Activated CD8-positive, alpha-beta memory T cell treated with anti-CD3 and anti-CD28 coated beads, Interleukin-2, amount 50 U/mL, for 4 hours (primary cell): ENCODE measurements at places on chromosomes 2 and 18.

DNA sequence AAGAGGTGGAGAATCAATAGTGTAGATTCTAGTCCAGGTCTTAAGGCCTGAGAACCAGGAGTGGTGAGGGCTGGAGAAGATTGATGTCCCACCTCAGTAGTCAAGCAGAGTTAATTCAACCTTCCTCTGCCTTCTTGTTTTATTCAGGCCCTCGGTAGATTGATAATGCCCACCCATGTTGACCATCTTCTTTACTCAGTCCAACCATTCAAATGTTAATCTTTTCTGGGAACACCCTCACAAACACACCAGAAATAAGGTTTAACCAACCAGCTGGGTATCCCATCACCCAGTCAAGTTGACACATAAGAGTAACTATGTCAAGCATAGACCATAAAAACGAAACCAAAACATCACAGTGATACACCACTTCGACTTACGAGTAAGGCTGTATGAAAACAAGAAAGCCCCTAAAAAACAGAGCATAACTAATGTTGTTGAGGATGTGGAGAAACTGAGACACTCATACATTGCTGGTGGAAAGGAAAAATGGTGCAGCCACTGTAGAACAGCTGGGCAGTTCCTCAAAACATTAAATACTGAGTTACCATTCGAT, 57.5 kb downstream of the SLC35F5 start:
- DNase-seq, result no peak

DNA sequence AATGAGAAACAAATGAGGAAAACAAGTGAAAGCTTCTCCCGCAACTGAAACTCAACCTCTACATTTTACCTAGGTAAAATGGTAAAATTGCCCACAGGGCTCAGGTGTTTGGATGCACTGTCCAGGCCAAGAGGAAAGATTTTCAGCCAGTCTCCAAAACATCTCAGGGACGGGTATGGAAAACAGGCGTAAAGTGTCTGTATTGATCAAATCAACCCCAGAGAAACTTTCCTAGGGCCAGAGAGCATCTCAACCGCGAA, 361 bp upstream of the HAT1 start:
- no peak for DNase-seq

DNA sequence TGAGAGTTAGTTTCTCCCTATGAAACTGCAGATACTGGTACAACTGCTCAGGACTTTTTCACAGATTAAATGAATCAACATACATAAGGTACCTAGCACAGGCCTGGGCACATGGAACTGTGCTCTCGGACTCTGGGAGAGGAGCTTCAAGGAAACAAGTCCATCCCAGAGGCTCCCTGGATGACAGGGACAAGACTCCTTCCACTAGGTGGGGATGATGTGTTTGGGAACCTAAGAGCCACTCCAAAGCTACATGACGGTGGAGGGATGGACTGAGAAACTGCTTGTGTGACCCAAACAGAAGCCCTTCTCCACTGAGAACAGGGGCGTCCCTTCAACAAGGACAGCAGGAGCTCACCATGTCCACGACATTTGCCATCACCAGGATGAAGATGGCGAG, 37.1 kb downstream of the CENPO start:
- no peak for DNase-seq

- DNase-seq, result no peak
Measured at GRCh38 chr18:54161267-54161666, 63.2 kb downstream of the MBD2 start.

- DNase-seq, result no peak
Measured at GRCh38 chr2:120935339-120936313, 200.0 kb downstream of the GLI2 start.

DNA sequence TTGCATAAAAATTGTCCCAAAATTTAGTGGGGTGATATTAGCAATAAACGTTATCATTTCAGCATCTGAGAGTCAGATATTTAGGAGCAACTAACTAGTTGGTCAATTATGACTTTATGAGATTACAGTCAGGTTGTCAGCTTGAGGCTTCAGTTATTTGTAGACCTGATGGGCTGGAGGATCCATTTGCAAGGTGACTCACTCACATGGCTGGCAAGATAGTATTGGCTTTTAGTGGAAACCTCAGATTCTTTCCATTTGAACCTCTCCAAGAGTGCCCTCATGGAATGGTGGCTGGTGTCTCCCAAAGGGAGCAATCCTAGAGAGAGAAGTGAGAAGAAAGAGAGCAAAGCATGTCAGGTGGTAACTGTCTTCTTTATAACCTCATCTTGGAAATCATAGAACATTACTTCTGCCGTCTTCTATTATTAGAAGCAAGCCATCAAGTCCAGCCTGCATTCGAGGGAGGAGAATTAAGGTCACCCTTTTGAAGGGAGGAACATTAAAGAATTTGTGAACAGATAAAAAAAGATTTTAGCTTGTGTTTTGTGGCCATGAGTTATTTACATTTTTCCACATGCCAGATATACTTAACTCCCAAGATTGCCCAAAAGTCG, 92.5 kb downstream of the HAUS1 start:
- DNase-seq, result no peak

DNA sequence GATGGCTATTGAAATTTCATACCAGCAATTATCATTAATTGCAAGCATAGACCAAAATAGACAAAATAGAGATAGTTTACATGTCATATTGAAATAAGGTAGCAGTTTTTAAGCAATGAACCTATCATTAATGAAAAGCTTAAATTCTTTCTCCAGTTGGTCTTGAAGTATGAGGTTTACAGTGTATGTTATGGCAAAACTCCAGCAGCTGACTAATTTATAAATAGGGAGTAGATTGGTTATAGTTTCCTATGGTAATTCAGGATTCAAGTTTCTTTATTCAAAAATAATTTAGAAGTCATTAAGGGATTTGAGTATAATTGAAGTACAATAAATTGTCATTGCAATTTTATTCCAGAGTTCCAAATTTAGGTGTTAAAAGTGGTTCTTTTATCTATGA, 69.6 kb upstream of the COL5A2 start:
- no peak for DNase-seq

DNA sequence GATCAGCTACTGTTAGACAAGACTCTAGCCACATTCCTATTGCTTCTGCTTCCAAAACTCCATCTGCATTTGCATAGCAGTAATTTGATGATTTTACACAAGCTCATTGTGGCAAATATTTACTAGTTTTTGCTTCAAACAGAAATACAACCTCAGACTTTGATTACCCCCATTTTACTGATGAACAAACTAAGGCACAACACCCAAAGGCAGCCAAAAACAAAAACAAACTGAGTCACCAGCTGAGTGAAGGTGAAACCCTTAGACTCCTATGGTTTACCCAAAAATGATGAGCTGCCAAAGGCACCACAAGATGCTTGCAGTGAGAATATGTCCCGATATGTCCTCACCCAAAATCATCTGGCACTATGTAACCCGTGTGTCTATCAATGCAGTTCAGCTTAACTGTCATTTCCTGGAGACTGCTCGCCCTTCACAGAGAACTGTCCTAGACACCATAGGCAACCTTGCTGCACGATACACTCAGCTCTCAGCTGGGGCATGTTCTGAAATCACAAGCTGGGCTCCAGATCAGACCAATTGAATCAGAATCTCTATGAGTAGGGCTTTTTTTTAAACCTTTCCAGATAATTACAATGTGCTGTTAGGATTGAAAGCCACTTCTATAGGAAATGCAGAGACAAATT, 4.1 kb upstream of the EVA1A start:
- DNase-seq, result no peak

GRCh38 chr2:58228299-58228698, 12.8 kb downstream of the FANCL start:
- DNase-seq, result no peak

- no peak for DNase-seq
Measured at GRCh38 chr2:171835386-171835785, 58.7 kb downstream of the SLC25A12 start.

DNA sequence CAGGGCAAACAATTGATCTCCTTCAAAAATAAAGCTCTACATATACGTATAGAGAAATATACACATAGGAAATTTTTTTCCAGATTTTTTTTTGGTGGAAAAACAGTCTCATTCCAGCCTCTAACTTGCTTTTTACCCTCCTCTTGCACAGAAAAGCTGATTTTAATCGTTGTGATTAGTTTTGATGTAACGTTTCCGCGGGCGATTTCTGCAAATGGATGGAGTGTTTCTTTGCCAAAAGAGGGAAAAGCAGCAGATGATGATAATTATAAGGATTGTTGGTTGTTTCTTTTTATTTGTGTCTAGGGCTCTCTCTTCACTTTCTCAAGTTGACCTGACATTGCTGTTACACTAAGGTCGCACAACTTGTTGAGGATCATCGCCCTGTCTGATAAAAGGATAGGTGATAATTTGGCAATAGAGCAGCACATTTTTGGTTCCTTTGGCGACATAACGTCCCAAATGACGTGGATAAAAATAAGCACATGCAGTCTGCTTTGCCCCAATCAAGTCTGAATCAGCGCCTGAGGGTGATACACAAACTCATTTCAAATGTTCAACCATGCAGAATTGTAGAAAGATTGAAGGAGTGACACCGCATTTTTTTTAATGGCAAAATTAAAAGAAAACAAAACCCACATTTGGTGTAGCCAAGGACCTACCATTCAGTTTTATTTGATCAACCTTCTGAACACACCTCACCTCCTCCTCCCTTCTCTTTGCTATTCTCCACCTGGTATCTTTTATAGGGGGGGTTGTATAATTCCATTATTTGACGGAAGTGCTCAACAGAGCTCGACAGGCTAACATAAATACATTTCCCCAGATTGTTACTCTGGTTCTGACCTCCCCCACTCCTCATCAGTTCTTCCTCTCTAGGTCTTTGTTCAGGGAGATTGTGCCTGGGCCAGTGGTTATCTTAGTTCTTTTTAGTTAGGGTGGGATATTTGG, 109.6 kb upstream of the KCTD1 start:
- no peak for DNase-seq

DNA sequence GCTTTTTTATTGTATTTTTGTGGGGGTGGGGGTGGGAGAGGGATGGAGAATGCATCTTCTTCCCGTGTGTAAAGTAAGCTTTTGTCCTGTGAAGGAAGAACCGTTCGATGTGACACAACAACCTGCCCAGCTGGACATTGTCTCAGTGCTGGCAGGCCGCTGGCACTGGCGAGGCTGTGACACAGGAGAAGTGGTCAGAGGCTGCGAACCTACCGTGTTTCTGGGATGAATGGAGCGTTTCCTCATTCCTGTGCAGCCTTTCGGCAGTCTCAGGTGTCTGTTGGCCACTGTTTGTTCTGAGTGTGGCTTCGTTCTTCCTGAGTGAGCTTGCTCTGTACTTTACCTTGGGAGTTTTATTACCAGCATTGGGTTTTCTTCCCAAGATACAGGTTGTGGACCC, 8.0 kb downstream of the RAMP1 start:
- DNase-seq, result no peak

DNA sequence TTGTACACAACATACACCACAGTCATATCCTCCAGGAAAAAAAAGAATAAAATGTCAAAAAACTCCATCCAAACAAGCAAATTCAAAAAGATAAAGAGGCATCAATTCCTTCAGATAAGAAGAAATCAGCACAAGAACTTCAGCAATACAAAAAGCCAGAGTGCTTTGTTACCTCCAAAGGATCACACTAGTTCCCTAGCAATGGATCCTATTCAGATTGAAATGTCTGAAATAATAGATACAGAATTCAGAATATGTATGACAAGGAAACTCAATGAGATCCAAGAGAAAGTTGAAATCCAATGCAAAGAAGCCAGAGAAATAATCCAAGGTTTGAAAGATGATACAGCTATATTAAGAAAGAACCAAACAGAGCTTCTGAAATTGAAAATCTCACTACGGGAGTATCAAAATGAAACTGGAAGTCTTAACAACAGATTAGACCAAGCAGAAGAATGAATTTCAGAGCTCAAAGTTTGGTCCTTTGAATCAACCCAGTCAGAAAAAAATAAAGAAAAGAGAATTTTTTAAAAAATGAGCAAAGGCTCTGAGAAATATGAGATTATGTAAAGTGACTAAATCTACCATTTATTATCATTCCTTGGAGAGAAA, 80.6 kb downstream of the TRABD2A start:
- DNase-seq, result no peak

DNA sequence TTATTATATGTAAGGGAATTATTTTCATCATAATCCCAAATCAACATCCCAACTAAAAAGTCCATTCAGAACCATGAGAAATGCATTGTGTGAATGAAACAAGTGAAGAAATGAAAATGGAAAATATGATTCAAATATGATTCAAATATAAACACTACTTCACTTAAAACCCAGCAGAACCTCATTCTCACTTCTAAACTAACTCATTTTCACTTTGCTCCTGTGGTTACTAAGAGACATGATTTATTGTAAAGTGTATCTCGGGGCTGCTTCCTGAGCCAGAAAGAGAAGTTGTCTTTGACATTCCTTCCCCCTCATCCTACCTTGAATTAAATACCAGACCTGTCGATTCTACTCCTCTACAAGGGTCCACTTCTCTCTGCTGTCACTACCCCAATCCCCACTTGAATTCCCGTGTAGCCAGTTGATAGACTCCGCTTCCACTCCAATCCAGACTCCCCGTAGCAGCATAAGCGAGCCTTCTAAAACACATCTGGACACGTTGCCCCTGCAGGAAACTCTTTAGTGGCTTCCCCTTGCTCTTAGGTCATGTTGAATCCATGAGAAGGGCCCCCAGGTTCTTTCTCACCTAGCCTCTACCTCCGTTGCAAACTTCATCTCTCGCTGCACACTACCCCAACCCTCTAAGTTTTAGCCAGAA, 697.0 kb upstream of the ID2 start:
- no peak for DNase-seq

DNA sequence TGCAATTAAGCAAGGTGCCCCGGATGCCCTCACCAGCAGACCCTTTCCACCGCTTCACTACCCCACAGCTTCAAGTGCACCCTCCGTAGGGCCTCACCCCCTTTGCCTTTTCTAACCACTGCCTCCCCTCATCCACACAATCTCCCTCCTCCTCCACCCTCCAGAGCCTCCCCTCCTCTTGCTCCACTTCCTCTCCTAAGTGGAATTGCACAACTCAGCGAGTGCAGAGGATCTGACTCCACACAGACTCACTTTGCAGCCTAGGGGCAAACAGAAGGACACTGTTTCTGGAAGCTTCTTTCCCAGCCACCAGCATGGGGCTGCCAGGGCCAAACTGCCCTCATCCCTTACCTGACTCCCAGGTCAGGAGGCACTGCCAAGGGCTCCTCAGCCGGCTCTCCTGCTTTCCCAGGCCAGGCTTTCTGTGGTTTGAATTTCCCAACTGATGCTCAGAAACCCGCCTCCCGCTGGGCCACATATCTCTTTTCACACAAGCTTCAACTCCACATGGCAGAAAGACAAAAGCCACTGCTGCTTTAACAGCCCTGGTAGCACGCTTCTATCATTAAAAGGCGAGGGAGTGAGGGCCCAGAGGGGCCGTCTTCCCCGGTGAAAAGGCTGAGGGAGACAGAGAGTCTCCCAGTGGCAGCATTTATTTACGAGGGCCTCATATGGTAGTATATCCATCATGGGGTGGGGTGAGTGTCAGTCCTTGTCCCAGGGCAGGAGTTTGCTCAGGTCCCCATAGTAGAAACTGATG, 74.7 kb upstream of the MGAT4A start:
- DNase-seq, result no peak
